ENCODE measurements at places on chromosomes 3 and 15. TPM values are rescaled to one million over a fixed set of nuclear protein-coding genes. Genes with fewer than 3 reads are reported as not detected.

Gene ROBO2
- not detected for total RNA-seq

Gene MME
- not detected for total RNA-seq

Gene CHRM5
- 0.02 TPM for total RNA-seq

Gene HHLA2
- 0.13 TPM for total RNA-seq

Gene SLC28A2
- not detected for total RNA-seq

Gene SPINT1
- total RNA-seq, result 0.85 TPM

Gene FETUB
- total RNA-seq, result 0.25 TPM

Gene SLC22A13
- total RNA-seq, result 0.13 TPM

Gene CASR
- total RNA-seq, result not detected

Gene MESD
- 37.5 TPM for total RNA-seq

Gene WNT7A
- 0.19 TPM for total RNA-seq

Gene GOLGA8G
- total RNA-seq, result not detected

Gene PPM1L
- 0.50 TPM for total RNA-seq

Gene SELENOT
- total RNA-seq, result 98.6 TPM

Gene CACNA2D2
- total RNA-seq, result 0.51 TPM

Gene MCTP2
- not detected for total RNA-seq

Gene ESYT3
- total RNA-seq, result 1.1 TPM

Gene PPP1R14D
- not detected for total RNA-seq

Gene GUCA1C
- total RNA-seq, result not detected

Gene CHRNA7
- total RNA-seq, result 4.2 TPM

Gene KBTBD13
- total RNA-seq, result not detected

Gene AHSG
- total RNA-seq, result not detected

Gene BFSP2
- not detected for total RNA-seq

Gene ZNF660
- not detected for total RNA-seq

Gene PTPRG
- 2.8 TPM for total RNA-seq

Gene ONECUT1
- 0.30 TPM for total RNA-seq

Gene EPHA3
- total RNA-seq, result not detected

Gene GXYLT2
- 1.6 TPM for total RNA-seq

Gene FGF12
- total RNA-seq, result 0.69 TPM

Gene GOLGA6L4
- total RNA-seq, result 0.90 TPM

Gene PTX3
- total RNA-seq, result 1.2 TPM

Gene USP8
- total RNA-seq, result 41.6 TPM

Gene EOMES
- total RNA-seq, result 1.3 TPM

Gene CFAP20DC
- total RNA-seq, result 2.3 TPM

Gene CCR2
- not detected for total RNA-seq

Data from A549 treated with CORT108297 at 1 μM for 4 hours (cell line).